Dermis blood vessel endothelial cell (primary cell): ENCODE measurements at places on chromosomes 12 and 14.
A peak's percentile ranks its signal among the peaks of the same experiment; 100 is the strongest.

- no peak for DNase-seq
Observed at GRCh38 chr12:15562263-15562662, 226.9 kb downstream of the EPS8 start.

- no peak for DNase-seq
Observed at GRCh38 chr14:95011445-95012006, 145.8 kb downstream of the DICER1 start.

DNA sequence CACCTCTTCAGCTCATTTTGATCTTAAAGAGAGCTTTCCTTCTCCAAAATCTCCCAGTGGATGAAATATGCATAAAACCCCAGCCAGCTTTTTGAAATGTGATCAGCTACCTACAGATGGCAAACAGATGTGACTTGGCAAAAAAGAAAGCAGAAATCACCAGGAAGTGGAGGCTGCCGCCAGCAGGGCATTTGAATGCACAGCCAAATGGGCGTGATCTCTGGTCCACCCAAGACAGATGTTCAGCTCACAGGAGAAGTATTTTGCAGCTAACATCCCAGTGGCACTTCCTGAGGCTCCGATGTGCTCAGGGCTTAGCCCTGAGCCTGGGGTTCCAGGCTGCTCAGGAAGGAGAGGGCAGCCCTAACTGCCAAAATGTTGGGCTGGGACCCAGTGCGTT lies 78.3 kb downstream of the LGMN start:
- DNase-seq, result no peak

DNA sequence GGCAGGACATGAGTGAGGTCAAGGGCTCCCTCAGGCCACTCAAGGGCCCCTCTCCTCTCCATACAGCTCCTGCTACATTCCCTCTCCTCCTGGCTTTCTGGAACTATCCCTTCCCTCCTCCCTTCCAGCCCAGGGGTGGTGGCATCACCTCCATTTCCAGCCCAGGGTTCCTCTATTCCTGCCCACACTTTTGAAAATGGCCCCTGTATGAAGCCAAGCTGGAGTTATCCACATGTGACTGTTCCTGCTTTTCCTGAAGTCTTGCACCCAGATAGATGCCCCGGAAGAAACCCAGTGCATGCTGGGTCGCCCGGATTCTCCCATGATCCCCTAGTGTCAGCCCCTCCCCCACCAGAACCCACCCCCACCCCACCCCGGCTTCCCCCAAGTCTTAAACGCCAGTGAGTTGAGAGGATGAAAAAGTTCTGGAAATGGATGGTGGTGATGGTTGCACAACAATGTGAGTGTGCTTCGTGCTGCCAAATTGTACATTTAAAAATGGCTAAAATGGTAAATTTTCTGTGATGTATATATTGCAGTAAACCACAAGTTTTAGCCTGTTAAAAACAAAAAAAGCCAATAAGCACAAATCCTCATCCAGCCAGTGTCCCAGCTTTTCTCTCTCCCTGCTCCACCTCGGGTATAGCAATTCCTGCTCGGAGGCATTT lies 136.9 kb downstream of the SCARB1 start:
- DNase-seq, result no peak

GRCh38 chr12:1429980-1430379 lies 164.4 kb downstream of the FBXL14 start:
- no peak for DNase-seq

GRCh38 chr12:116093915-116094314 lies 183.6 kb downstream of the MED13L start:
- DNase-seq, result no peak

GRCh38 chr12:84507956-84508850 lies 404.4 kb downstream of the SLC6A15 start:
- no peak for DNase-seq

DNA sequence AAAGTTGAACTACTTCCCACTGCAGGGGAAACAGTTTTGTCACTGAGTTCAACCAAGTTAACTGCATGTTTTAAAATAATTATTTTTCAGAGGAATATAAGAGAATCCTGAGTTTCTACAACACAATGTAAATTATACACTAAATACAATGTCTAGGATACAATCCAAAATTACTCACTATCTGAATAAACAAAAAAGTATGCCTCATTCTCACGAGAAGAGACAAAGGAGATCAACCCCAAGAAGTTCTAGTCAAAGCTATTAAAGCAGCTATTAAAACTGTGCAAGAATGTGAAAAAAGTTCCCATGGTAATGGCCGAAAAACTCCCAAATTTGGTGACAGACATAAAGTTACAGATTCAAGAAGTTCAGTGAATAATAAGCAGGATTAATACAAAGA lies 8.8 kb upstream of the KCNK13 start:
- DNase-seq, result no peak

GRCh38 chr12:52461693-52462092 lies 9.7 kb upstream of the KRT6B start:
- no peak for DNase-seq

- DNase-seq, result peak; percentile 73
Observed at GRCh38 chr14:103628221-103628683, 759 bp upstream of the KLC1 start.

GRCh38 chr12:3200032-3200617 lies 122.9 kb downstream of the TSPAN9 start:
- DNase-seq, result peak; percentile 59

DNA sequence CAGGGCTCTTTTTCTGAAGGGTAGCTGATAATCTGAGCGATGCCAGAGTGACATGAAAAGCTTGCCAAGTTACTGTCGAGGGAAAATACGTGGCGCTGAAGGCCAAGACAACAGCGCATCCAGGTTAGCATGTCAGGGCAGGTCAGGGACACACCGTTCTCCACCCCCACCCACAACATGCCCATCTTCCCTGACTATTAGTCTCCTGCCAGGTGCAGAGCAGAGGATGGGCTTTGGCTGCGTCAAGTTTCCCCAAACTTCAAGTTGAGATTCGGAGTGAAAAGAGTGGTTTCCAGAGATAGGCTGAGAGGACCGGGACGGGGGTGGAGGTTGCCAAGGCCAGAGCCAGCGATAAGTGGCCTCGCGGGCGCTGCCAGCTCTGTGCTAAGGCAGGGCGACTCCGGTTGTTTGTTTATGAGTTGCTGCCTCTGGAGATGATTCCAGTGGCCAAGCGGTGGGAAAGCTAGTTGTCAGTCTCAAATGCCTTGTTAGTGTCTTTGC lies 1.7 kb downstream of the TRHDE start:
- DNase-seq, result no peak

GRCh38 chr12:76246611-76247010 lies 101.6 kb downstream of the BBS10 start:
- DNase-seq, result no peak

- DNase-seq, result no peak
Observed at GRCh38 chr14:75675265-75675960, 14.4 kb downstream of the TTLL5 start.

- DNase-seq, result no peak
Observed at GRCh38 chr12:3836641-3837040, 36.6 kb downstream of the PARP11 start.

GRCh38 chr12:65495233-65495632 lies 216.8 kb downstream of the MSRB3 start:
- DNase-seq, result peak; percentile 6

DNA sequence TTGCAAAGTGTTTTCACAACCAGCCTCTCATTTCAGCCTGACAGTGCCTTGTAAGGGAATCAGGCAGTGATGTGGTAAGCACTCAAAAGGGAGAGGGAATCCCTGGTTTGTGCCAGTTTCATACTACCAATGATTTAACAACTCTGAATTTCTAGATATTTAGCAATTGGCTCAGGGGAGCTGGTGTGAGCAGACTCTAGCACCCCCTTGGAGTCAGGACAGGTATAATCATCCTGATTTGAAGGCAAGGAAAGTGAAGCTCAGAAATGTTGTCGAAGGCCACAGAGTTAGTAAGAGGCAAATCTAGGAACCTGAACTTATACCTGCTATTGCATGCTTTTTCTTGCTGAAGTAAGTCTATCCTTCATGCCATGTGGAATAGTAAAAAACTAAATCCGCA lies 63.1 kb upstream of the DACT1 start:
- DNase-seq, result no peak

- no peak for DNase-seq
Observed at GRCh38 chr14:91089958-91090535, 23.8 kb upstream of the DGLUCY start.

DNA sequence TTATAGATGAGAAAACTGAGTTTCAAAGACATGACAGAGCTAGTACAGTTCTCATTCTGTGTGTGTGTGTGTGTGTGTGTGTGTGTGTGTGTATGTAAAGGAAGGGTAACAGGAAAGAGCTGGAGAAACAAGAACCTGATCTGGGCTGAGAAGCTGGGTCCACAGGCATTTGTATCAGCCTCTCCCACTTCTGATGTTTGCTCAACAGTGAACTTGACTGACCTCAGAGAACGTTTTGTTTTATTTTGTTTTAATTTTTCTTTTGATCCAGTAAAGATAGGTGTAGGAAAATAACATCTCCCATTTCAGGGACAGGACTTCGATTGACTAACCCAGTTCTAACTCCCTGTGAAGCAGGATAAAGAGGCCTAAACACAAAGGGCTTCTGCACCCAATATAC lies 85.4 kb downstream of the STXBP6 start:
- no peak for DNase-seq

DNA sequence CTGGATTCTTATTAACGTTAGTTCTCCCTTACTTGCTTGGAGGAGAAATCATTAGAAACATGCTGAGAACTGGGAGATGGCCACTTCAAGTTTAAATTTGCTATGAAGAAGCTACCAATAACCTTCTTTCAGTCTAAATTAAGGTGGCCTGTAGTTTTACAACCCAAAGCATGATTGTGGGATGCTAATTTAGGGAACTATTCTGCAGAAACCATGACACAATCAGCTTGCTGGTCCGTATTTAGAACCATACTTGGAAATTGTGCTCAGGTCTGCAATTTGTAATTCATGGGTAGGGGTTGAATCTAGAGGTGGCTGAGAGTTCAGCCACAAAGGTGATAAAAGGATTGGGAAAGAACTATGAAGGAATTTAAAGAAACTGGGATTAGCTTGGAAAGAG lies 405.7 kb downstream of the RAD51B start:
- no peak for DNase-seq

DNA sequence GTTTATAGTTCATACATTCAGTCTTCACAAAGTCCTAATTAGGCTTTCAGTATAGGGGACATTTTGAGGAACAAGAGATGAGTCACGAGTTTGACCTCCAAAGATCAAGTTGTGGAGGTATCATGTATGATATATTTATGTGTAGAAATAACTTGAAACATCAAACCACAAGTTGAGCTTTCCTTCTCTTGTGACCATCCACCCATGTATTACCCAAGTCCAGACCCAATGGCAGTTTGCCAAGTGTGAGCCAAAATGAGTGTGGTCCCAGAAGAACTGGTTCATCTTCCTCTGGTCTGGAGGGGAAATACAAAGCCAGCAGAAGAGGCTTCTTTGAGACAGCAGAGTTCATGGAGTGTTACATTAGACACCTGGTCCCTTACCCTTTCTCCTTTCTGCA lies 104.9 kb downstream of the ATP23 start:
- no peak for DNase-seq

DNA sequence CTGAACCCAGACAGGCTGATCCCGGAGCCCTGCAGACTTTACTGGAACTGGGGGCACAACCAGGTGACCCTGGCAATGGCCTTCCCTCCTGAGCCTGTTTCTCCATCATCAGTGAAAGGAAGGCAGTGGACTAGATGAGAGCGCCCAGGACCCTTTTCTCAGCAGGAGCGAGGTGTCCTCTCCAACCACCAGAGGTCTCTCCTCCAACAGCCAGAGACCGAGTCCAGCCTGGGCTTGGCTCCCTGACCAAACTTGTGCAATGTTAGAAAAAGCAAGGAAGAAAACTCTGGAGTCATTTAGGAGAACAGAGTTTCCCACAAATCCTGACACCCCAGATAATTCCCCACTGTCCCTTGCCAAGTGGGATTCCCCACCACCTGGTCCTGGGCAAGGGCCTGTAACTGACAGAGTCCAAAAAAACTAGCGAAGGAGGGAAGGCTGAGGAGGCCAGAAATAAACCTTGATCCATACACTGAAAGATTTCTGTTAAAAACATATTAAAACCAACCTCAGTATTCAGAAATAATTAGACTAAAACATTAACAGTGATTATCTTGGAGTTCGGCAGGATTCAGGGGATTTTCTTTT lies 9.0 kb downstream of the RPS6KL1 start:
- peak; percentile 88 for DNase-seq

DNA sequence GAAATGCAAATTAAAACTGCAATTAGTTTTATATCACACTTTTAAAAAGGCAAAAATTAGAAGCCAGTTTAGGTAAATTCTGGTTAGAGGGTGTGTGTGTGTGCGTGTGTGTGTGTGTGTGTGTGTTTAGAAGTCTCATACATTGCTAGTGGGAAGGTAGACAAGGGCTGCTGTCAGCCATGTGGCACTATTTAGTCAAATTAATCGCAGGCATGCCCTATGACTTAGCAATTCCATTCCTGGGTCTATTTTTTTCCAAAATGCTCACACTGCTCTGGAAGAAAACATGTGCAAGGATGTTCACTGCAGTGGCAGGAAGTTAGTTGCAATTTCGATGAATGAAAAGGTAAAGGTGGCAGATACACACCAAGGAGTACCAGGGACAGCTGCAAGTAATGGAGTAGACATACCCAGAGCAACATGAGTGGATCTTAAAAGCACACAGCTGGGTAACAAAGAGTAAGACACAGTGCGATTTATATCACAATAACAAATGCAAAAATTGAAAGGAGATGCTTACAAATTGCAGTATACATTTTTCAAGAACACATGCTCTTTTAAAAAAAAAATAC lies 11.6 kb downstream of the CAPZA3 start:
- DNase-seq, result no peak

- DNase-seq, result peak; percentile 41
Observed at GRCh38 chr14:61266891-61267740, 14.0 kb downstream of the TMEM30B start.

DNA sequence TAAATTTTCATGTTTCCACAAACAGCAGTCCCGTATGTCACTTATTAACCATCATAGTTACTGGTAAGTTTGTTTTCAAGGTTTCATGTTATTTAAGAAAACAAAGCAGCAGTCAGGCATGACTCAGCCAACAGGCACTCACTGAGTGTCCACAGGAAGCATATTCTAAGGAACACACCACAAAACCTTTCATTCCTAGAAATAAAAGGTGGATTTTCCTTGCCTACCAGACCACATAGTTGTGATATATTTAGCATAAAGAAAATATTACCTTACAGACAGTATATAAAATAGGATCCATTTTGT lies 143.3 kb upstream of the AVPR1A start:
- DNase-seq, result peak; percentile 95

DNA sequence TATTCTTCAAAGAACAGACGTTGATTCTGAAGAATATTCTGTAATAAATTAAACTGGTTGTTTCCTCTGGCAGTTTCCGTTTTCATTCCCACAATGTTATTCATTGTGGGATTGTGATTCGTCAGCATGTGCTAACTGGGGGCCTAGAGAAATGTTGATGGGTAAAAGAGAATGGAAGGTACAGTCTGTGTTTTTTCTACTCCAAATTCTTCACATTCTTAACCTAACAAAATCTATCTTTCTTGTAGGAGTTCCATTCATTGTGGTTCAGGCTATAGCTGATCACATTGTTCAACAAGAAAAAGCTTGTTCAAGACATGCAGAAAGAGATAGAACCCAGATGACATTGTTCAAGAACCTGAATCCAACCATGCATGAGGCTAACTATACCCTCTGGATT lies 5.9 kb downstream of the CD163 start:
- no peak for DNase-seq
